ENCODE measurements at places on chromosomes 6 and 20.

GRCh38 chr6:35058865-35059522 lies 82.1 kb downstream of the TCP11 start:
- DNase-seq = no peak

DNA sequence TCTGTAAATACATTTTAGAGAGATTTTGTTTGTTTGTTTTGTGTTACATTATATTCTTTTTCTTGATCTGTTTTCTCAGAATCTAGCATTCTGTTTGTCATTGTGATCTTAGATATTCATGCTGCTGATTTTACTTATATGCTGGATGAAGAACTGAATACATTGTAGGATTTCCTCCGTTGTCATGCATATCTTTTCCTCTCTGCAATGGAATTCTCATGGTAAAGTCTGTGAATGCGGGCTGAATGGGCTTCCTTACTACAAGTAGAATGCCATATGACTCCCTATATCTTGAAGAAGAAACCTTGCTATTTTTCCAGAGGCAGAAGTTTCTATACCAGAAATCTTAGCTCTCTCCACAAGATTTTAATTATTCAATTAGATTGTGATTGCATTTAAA lies 2.4 kb upstream of the DEFB114 start:
- DNase-seq = no peak

DNA sequence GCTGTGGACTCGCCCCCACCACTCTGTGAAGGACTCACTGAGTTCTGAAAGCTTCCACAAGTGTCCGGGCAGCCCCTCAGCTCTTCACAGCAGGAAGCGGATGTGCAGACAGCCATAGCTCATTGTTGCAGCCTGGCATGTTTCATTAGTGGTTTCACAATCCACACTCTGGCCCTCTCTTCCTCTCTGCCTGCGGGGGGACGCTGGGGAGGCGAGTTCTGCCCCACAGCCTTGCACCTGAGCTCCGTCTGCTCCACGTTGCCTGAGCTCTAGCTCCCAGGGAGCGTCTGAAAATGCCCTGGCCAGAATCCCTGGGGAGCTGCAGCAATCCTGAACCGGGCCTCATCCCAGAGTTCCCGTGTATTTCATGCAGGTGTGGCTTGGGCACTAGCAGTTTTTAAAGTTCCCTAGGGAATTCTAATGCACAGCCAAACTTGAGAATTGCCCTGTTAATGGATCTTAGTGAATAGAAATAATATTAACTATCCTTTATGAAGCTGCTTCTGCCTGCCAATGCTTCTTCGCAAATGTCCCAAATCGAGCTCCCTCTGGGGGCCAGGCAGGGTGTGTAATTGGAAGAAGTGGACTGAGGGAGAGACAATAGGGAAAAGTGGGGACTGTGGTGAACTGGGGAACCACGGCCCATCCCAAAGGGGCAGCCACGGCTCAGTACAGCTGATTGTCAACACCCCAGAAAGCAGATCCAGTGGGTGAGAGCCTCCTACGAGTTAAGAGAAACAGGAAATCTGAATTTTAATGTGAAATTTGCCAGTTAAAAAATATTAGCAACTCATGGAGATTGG lies 51.5 kb downstream of the CTCFL start:
- no peak for DNase-seq

DNA sequence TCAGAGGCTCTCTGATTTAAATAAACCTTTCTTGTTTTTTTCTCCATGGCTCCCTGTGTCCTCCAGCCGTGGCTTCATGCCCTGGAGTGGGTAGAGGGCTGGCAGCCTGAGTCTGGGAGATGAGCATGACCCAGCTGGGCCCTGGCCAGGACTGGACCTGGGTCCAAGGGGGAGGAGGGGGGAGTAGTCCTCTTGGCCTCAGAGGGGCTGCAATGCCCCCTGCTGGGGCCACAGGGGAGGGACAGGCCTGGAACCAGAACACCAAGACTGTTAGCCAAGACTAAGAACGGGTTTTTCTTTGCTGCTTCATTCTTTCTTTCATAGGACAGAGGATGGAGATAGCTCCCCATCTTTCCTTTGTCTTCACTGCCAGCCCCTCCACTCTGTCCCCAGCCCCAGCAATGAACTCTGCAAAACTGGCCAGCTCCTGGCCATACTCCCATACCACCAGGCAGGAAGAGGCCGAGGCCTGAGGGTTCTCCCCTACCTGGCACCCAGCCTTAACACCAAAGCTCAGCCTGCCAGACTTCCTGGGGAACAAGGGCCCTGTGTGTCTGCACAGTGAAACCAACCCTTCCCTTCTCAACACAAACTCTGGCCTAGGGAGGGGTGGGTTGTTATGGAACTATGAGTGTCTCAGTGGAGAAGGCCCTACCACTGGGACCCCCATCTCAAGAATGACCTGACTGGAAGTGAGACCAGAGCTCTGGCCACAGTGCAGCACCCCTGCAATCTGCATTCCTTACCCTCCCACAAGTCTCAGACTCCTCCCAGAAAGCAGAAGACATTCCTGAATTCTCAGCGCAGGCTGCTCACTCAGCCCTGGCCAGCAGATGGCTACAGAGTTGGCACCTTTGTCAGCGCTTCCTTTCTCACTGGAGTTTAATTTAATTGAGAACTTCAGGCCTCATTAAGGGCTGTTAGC lies 11.0 kb downstream of the SLC29A1 start:
- DNase-seq = no peak

DNA sequence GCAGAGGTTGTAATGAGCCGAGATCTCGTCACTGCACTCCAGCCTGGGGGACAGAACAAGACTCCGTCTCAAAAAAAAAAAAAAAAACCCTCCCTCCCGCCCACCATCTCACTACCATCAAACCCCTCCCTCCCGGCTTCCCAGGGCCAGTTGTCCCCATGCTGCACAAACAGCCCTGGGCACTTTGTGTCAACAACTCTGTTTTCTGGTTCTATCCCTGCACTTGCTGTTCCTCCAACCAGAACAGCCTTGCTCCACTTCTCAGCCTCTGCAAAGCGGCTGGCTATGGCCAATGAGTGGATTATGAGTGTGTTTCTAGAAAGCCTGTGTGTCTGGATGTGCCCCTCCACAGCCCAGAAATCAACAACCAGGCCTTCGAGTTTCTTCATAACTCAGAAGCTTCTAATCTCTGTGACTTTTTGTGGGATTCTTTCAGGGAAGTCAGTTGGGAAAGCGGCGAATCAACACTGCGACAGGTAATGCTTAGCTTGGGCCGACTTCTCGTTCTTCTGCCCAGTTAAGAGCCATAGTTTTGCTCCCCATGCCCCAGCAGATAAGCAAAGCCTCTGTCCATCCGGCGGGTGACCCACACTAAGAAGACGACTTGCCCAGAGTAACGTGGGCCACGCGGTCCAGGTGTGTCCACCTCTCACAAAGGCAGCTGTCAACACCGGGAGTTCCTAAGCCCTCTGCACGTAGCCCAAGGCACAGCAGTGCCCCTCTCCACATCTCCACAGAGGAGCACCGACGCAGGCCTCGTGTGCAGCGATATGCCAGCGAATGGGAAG lies 5.5 kb downstream of the ZBTB46 start:
- DNase-seq = no peak

- DNase-seq = no peak
These were observed 503.7 kb upstream of the IRAK1BP1 start for GRCh38 chr6:78363688-78364087.

- DNase-seq = no peak
These were observed 340.1 kb downstream of the BCKDHB start for GRCh38 chr6:80446454-80447045.

DNA sequence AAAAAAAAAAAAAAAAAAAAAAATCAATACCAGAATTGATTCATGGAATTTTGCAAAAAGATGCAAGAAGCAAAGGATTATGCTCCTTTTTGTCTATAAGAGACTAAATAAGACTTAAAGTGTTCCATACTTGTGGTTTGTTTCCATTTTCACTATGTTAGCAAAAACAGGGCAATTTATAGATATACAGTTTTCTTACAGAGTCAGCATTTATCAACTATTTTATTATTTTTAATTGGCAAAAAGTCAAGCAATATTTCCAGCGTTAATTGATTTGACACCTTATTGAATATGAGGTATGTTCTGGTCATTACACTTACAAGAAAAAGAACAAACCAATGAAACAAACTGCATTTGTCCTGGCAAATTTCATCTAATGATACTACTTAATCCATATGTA lies 5.4 kb upstream of the SGK1 start:
- no peak for DNase-seq

DNA sequence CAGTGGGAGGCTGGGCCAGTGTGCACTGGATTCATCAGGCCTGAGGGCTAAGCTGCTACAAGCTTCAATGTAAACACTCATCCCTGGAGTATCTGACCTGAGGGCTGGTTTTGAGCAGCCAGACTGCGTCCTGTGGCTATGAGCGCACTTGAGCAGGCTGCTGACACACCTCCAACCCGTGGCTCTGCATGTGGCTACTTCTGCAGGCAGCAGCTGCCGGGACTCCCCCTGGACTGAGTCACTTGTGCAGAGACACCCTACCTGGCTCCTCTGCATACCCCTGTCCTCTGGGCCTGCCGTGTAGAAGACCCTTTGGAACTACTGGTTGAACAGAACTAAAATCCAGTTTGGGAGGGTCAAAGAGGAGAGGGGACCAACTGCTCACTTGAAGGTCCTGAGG lies 172.0 kb downstream of the SCP2D1 start:
- DNase-seq = no peak

DNA sequence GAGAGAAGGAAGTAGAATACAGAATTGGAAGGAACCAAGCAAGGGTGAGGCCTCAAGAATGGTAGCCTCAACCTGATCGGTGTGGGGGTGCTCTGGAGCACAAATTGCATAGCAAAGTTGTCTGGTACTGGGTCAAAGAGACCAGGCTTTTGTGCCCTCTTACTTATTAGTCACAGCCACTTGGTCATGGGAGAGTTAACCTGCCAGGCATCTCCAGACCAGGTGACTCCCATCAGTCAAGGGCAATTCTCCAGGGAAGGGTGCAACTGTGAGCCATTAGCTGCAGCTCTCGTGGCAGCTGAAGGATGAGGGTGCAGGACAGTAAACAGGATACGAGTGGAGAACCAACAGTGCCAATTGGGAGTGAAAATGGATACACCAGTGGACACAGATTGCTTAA lies 47.7 kb upstream of the PLCB4 start:
- no peak for DNase-seq

- DNase-seq = no peak
These were observed 113.9 kb downstream of the PRDM1 start for GRCh38 chr6:106199998-106200397.

DNA sequence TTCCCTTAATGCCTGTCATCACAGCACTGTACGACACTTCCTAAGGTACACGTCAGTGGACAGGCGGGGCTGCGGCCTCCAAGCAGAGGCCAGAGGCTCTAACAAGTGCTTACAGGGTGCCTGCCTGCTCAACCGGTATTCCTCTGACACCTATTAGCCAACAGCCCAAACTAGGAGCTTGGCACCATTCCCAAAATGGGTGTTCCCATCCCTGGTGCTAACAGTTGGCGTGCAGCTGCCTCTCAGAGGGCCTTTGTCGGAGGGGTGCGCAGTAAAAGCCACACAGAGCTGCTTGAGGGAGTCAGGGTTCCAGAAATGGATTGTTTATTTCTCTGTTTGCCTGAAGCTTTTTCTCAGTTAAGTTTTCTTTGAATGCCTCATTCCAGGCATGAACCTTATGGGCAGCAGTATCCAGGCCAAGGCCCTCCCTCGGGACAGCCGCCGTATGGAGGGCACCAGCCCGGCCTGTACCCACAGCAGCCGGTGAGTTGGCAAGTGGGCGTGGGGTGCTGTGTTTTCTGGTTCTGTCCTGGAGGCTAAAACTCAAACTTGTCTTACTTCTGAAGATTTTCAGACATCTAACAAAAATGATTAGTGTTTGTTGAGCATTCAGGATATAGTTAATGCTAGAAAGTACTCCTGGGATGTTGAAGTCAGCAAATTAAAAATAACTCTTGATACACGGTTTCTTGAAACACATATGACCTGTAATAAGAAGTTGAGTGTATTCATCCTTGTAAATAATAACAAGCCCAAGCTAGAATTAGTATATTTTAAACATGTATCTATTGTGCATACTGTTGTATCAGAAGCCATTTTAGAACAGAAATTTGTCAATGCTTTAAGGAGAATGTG lies 124.7 kb downstream of the TMEM242 start:
- no peak for DNase-seq

DNA sequence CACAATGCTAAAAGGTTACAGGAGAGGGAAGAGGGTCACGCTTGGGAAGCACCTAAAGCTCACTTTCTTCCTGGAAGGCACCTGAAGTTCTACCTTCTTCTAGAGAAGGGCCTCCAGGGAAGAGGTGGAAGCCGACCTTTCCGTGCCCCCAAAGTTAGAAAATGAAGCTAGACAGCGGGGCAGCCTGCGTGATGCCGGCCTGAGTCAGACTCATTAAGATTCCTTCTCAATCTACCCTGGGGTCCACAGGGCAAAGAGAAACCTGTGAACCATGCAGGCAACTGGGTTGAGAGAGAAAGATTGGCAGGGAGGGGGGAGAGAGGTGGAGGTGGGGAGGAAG lies 54.8 kb upstream of the CCDC167 start:
- no peak for DNase-seq

DNA sequence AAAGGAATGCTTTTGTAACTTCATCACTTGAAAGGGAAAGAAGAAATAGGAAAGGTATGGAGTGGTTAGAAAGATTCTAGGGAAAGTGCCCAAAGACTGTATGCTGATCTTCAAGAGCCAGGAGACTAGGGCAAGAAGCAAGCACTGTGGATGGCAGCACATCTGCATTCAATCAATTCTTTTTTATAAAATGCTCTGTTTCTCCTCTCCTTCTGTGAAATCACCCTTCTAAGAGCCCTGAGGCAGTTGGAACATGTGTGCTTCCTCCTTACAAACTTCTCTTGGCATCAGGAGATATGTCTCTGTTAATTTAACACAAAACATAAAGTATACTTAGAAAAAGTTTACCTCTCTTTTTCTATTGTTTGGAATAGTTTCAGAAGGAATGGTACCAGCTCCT lies 1162.2 kb upstream of the GJE1 start:
- DNase-seq = no peak

DNA sequence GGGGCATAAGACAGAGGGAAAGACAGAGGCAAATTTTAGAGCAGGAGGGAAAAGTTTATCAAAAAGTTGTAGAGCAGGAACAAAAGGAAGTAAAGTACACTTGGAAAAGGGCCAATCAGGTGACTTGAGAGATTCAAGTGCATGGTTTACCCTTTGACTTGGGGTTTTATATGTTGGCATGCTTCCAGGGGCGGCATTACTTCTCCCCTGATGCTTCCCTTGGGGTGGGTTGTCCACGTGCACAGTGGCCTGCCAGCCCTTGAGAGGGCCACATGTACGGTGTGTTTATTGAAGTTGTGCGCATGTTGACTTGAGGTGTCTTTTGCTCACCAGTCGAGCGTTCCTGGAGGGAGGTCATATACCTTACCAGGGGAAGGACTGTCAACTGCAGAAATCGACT lies 259.5 kb upstream of the JARID2 start:
- no peak for DNase-seq

DNA sequence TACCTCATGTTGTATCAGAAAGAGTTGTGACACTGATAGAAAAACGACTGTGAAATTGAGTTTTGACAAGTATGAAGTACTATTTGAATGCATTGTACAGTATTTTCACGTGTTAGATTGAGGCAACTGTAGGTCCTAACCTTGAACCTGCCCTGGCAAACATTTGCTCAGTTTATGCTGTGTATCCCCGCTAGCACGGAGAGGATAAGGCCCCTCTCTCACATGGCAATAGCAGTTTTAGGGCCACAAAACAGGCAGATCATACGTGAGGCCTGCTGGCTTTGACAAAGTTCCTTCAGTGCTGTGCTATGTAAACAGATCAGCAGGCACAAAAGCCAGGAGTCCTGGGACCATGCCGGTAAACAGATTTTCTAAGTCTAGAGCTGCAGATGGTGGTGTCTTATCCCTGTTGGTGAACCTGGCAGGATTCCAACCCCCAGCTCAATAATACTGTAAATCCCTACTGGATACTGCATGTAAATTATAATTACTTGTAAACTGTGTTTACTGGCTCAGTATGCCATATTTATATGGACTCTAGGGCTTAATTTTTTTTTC lies 23.8 kb upstream of the FAM217A start:
- DNase-seq = no peak

All from stimulated activated CD4-positive, alpha-beta T cell treated with anti-CD3 and anti-CD28 coated beads, Interleukin-12 subunit alpha, Interleukin-12 subunit beta, amount 100 ng/mL, for 48 hours (primary cell).